Activated CD8-positive, alpha-beta T cell treated with anti-CD3 and anti-CD28 coated beads for 36 hours (primary cell): ENCODE measurements at places on chromosomes 12 and 14. TPM values are rescaled to one million over a fixed set of nuclear protein-coding genes. Genes with fewer than 3 reads are reported as not detected.

The EGLN3 gene
- 4.2 TPM for total RNA-seq

The FAM181A gene
- total RNA-seq: not detected

The LRIG3 gene
- not detected for total RNA-seq

The CAPZA3 gene
- total RNA-seq: not detected

The PRKD1 gene
- not detected for total RNA-seq

The NUBPL gene
- 14.3 TPM for total RNA-seq

The SLC7A8 gene
- total RNA-seq: 1.5 TPM

The MYO1H gene
- not detected for total RNA-seq
